ENCODE measurements at places on chromosomes 2 and 18.

GRCh38 chr2:69604836-69605235 is 38.7 kb downstream of the AAK1 start:
- no peak for DNase-seq

- DNase-seq = no peak
Measured at GRCh38 chr2:237571551-237571950, 5.2 kb downstream of the PRLH start.

DNA sequence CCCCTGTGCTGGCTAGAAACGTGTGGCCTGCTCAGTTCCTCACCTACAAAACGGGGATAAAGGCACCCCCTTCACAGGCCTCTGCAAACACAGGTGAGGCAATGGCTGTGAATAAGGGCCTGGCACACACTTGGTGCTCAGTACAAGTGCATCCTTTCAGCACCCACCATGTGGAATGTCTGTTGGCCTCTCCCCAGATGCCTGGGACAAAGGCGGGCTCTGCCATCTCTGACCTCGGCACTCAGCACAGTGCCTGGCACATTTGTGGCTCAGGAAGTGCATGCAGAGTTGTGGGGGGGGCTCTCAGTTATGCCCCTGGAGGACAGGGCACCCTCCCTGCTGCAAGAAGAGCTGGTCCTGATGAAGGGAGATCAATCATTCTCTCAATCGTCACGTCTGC is 224.6 kb upstream of the RAB6C start:
- DNase-seq = no peak

GRCh38 chr2:230905448-230906421 is 19.3 kb downstream of the GPR55 start:
- no peak for DNase-seq

DNA sequence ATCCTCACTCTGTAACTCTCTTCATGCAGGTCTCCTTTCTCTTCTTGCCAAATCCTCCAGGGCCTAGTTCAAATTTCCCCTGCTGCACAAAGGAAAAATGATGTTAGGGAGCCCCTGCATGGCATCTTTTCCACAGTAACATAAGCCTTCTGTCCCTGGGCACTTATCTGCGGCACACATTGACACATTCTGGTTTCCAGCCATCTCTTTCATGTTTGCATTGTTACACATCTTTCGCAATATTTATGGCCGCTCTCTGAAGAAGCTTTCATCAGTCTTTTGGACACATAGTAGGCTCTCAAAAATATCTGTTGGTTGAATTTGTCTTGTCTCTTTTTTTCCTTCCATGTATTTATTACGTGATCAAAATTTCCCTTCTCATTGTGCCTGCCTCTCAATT is 1806.1 kb upstream of the PIK3C3 start:
- DNase-seq = no peak

- no peak for DNase-seq
Measured at GRCh38 chr2:8122520-8122919, 559.3 kb upstream of the ID2 start.

DNA sequence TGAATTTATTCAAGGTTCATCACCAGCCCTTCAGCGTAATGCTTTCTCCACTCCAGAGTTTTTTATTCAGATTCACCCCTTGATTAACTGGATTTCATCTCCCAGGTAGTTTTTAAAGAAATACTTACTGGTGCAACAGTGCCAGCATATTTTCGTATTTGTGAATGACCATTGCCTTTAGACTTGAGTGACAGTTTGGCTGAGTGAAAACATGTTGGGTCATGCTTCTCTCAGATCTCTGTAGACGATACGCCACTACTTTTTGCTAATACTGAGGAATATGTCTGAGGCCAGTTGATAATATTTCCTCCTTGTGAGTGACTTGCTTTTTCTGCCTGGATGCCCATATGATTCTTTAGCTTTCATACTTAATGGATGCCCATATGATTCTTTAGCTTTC is 51.5 kb downstream of the CYP26B1 start:
- DNase-seq = no peak

- DNase-seq = no peak
Measured at GRCh38 chr2:39140322-39140847, 19.5 kb upstream of the SOS1 start.

DNA sequence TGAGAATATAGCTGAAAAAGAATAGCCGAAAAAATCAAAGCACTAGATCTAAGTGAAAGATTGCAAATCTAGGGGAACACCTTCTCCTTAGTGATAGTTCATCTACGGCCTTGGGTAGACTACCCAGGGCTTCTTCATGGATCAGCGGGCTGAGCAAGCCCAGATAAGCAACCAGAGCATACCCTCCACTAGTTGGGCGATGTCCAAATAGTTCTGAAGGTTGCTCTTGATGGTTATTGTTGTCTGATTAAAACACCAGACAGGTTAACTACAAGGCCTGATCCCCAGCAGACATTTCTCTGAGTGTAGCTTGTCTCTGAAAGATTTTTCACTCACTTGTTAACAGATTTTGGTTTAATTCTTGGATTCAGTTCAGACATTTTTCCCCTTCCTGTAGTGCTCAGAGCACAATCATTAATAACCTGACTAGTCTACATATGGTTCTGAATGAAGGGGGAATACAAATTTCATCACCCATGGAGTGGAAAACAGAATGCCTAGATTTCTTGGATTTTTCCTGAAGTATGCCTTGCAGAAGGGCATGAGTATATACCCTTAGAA is 99.6 kb downstream of the BABAM2 start:
- DNase-seq = no peak

GRCh38 chr18:73431620-73432019 is 563.8 kb upstream of the NETO1 start:
- no peak for DNase-seq

DNA sequence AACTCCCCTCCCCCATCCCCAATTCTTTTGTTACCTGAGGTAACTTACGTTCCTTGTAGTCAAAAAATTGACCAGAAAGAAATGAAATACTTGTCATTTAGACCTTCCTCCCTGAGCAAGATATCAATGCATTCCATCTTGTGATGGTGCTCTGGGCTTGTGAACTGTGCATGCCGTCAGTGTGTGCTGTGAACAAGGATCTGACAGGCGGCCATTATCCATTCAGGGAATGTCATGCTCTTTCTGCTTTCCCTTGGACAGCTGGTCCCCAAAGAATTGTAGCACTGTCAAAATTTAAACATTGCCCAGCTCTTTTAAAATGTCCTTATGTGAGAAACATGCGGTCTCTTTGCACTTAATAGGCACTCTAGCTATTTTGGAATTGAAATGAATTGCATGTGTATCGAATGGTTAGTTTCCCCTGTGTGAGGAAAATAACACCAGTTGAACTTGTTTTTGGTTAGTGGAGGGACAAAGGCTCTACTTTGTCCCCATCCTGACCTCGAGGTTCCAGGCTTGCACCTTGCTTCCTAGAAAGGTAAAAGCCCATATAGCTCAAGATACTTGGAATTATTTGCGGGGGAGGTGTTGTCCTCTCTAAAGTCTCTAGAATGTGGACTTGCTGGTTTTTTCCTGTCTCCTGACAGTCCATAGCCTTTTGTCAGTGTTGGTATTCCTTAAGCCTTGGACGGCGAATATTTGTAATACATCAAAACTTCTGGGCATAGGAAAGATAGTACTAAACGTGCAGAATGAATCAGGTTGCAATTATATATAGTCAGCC is 350.9 kb downstream of the NUP35 start:
- no peak for DNase-seq

DNA sequence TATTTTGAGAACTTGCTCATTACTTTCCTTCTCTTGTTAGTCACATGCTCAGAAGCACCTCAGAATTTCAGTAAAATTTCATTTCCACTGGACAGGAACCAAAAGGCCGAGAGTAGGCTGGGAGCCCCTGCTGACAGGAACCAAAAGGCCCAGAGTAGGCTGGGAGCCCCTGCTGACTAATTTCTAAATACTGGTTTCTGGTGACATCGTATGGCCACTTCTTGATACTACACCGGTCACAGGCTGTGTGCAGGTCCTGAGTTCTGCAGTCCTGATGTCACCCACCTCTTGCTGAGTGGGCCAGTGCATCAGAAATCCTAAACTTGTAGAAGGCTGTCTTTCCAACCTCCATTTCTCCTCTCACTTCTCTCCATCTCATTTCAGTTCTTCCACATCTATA is 17.7 kb upstream of the EN1 start:
- no peak for DNase-seq

DNA sequence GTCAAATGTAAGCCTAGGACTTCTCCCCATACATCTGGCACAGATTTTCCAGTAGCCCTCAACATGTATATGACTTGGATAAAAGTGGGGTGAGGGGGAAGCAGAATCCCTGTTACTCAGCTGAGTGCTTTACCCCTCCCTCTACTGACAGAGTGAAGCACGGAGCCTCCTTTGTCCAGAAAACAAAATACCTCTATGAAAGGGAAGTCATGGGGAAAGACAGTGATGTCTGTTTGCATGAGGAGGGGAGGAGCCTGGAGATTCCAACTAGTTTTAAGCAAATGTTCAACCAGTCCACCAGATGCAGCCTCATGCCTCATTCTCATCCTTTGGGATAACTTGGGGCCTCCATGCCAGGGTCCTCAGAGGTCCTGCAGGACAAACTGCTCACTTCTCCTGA is 203.9 kb downstream of the SMAD2 start:
- peak; percentile 32 for DNase-seq

GRCh38 chr2:38775097-38775920 is 2.7 kb upstream of the GEMIN6 start:
- no peak for DNase-seq

DNA sequence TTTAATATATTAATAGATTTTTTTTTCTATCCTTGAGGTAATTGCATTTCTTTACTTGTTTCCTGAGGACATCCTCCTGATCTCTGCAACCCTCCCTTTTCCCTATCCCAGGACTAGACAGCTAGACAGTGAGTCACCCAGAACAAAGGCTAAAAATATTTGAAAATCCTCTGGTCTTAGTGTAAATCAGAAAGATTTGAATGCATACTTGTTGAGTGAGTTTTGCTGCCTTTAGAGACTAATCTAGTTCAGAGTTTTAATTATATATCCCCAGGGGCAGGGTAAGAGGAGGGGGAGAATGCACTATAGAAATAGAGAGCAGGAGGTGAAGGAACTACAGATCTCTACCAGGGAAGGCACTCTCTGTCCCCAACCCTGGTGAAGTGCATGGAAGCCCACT is 202.3 kb upstream of the TCF4 start:
- DNase-seq = no peak

DNA sequence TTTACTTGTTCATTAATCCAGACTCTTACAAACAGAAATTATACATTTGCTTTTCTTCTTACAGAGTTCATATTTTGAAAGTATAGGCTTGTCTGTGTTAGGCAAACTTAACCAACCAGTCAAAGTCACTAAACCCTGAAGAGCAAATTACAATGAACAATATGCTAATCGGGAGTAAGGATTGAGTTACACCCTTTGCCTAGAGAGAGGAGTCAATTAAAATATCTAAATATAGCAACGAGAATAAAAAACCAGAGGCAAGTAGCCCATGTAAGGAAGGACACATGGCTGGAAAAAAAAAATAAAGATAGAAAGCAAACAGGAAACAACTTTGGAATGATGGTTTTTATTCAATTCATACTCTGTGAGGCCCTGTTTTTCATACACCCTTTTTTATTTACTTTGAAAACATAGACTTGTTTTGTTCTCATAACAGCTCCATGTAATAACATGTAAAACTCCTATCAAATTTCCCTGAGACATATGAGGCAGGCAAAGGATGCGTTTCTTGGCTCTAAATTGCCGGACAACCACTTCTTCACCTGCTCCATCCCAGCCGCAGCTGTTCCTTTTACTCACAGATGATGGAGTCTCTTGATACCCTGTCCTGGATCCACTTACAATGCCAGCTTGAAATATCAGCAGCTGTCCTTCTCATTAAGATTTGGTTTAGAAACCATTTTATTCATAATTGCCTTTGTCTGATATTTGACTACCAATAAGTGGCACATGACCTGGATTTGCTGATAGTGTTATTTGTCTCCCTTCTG is 767.7 kb upstream of the GCFC2 start:
- DNase-seq = no peak

DNA sequence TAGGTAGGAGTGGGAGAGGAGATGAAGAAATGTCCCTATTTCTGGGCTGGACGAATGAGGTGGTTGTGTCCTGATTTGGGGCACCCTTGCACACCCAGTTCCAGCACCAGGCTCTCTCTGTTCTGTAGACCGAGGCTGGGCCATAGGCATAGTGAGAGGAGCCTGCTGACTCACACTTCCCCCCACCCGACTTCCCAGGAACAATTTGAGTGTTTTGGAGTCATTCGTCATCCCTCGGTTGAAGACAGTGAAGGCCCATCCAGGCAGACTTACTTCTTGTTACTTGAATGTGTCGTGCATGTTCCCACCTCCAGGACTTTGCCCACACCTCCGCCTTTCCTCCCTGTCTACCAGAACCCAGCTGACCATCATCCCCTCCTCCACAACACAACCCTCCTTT is 179.1 kb downstream of the HAUS1 start:
- DNase-seq = no peak

- DNase-seq = no peak
Measured at GRCh38 chr18:54942144-54942543, 17.1 kb downstream of the CCDC68 start.

DNA sequence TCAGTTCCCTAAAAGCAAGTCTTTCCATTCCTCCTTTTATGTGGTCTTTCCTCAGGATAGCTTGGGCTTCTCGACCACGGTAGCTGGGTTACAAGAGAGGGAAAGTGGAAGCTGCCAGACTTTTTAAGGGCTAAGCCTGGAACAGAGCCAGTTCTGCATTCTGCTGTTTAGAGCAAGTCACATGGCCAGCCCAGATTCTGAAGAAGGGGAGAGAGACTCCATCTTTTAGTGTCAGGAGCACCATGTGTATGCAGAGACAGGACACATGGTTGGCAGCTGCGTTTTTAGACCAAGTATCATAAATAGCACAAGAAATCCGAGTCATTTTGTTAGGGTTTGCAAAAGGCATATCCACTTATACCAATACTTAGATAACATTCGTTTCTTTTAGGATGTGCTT is 4.7 kb downstream of the HMSD start:
- no peak for DNase-seq

DNA sequence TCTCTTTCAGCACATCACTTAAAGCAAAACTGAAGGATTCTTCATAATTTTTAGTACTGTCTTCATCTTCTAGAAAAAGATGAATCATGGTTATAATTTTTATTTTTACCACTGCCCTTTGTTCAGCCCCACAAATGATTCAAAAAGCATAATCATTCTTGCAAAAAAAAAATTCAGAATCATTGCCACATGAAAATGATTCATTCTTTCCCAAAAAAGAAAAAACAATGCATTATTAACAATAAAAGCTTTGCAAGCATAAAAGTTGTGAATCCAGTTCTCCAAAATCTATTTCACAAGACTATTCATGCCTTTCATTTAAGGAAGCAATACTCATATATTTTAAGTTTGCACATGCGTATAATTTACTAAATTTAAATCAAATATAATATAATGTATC is 204.8 kb downstream of the RBM43 start:
- DNase-seq = no peak
